Activated T-helper 2 cell treated with anti-CD3 and anti-CD28 coated beads, Interferon-gamma antibody, Interleukin-2, Interleukin-4, amounts not matched to agents 10 μg/mL and 5 μg/mL and 100 μg/mL, durations not matched to agents 14 hours and 24 hours and 36 hours (primary cell): ENCODE measurements at places on chromosomes 7 and 10.

- no peak for DNase-seq
- no peak overlapping the region for H3K4me3 ChIP-seq
- H3K36me3 ChIP-seq: no peaks in the 10 kb centered on the region
- H3K4me1 ChIP-seq: no peaks in the 10 kb centered on the region
- H3K27ac ChIP-seq: no peak overlapping the region
- H3K27me3 ChIP-seq: no peaks in the 10 kb centered on the region
Observed at GRCh38 chr10:36640626-36641025, 484.8 kb upstream of the ANKRD30A start.

DNA sequence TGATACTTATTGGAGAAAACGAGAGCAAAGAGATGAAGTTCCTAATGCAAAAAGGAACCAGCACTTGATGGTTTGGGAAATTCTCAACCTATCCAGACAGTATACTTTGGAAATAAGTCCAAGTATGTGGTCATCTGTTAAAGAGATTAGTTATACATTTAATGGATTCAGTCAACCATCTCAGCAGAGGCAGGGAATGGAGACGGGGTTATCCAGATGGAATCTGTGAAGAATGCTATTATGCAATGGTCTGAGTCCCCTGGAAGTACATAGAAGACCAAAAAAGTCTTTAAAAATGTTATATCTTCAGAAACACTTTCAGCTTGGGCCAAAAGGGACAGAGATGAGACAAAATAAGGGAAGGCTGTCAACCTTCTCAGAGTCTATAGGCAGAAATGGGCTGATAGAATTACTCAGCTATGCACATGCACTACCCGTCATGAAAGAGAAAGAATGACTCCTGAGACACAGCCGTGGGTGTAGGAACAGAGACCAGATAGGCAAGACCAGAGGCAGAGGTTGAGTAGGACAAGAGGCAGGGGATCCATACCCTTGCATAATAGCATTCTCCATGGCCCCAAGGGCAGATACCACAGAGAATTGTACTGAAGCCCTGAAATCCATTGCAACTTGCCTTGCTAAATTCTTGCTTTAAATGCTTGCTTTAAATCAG lies 738.8 kb upstream of the POT1 start:
- no peak for DNase-seq
- no peak overlapping the region for H3K27ac ChIP-seq
- H3K36me3 ChIP-seq: no peaks in the 10 kb centered on the region
- no peak overlapping the region for H3K4me3 ChIP-seq

DNA sequence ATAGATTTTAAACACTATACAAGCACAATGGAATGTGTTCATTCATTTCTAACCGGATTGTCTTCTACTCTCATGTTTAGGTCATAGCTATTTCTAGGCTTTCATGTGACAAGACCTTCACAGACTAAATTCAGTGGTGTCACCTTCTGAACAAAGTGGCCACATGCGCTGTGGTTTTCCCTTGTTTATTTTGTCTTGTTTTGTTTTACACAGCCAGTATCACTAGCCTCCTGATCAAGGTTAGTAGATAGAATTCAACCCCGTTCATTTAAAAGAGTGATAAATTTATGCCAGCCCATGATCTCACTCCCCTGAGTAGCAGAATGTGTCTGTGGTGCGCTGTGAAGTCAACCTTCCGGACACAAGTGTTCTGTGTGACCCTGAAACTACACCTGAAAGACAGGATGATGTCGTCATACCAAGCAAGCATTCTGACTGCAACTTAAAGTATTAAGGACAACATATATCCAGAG lies 209.1 kb downstream of the CREB5 start:
- no peaks in the 10 kb centered on the region for H3K4me1 ChIP-seq
- H3K27ac ChIP-seq: no peak overlapping the region
- H3K27me3 ChIP-seq: no peaks in the 10 kb centered on the region
- H3K4me3 ChIP-seq: no peak overlapping the region
- no peak for DNase-seq

GRCh38 chr10:68471063-68471585 lies 649 bp downstream of the DNA2 start:
- no peaks in the 10 kb centered on the region for H3K27me3 ChIP-seq
- H3K4me3 ChIP-seq: peak overlapping the region; percentile 97

- no peak overlapping the region for H3K4me3 ChIP-seq
- no peak for DNase-seq
- peaks cover 5% of the 10 kb centered on the region for H3K4me1 ChIP-seq
- no peak overlapping the region for H3K27ac ChIP-seq
- no peaks in the 10 kb centered on the region for H3K27me3 ChIP-seq
Observed at GRCh38 chr10:74439213-74439612, 288.2 kb downstream of the ADK start.
